ENCODE measurements at places on chromosomes 1 and 21.

DNA sequence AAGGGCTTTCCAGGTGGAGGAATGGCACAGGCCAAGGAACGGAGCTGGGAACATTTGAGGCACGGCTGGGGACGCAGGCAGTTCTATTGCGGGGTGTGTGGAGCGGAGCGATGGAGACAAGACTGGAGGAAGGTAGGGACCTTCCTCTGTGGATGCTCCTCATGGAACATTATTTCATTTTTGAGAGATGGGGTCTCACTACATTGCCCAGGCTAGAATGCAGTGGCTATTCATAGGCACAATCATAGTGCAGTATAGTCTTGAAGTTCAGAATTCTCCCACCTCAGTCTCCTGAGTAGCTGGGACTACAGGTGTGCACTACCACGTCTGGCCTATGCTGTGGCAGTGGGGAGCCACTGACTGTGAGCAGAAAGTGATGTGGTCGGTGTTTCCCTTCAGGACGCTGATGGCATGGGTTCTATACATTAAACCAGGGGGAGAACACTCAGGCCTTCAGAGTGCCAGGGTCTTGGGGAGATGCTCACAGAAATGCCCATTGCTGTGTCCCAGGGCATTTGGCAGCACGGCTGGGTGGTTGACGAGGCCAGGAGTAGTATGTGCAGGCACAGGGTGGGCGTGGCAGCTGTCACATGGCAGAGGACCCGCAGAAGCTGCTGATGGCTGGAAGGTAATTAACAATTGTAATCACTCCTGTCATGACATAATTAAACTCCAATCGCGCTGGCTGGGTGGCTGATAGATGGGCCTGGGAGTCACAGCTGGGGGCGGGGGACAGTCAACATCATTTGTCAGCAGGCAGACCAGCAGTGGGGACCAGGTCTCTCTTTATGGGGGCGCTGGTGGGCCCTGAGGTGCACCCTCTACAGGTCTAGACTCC lies 40.8 kb upstream of the ACOT11 start:
- no peak for DNase-seq

GRCh38 chr21:40671716-40672115 lies 175.2 kb downstream of the DSCAM start:
- no peak for DNase-seq

- no peak for DNase-seq
Observed at GRCh38 chr1:91502672-91503184, 2.1 kb downstream of the CDC7 start.

GRCh38 chr1:94001397-94002045 lies 92.3 kb upstream of the GCLM start:
- no peak for DNase-seq

DNA sequence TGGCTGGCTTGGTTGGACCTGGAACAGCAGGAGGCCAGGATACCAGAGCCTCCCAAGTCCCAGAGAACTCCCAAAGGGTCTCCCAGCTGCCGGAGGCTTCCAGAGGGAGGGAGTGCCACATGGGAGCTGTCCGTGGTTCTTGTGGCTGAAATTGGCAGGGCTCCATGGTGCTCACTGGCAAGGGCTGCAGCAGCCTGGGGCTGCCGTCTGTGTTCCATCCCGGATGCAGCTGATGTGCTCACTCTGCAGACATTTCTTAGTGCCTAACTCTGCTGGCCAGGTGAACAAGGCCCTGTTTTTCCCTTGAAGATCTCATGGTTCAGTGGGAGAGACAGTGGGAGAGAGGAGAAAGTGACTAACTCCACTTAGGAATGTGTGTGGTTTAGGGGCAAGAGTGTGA lies 261.1 kb downstream of the CAMTA1 start:
- no peak for DNase-seq

GRCh38 chr1:193846876-193847604 lies 660.6 kb upstream of the B3GALT2 start:
- DNase-seq, result no peak

- DNase-seq, result peak; percentile 28
Observed at GRCh38 chr1:231312432-231312788, 25.2 kb downstream of the EXOC8 start.

- no peak for DNase-seq
Observed at GRCh38 chr1:216705676-216706075, 17.6 kb downstream of the ESRRG start.

DNA sequence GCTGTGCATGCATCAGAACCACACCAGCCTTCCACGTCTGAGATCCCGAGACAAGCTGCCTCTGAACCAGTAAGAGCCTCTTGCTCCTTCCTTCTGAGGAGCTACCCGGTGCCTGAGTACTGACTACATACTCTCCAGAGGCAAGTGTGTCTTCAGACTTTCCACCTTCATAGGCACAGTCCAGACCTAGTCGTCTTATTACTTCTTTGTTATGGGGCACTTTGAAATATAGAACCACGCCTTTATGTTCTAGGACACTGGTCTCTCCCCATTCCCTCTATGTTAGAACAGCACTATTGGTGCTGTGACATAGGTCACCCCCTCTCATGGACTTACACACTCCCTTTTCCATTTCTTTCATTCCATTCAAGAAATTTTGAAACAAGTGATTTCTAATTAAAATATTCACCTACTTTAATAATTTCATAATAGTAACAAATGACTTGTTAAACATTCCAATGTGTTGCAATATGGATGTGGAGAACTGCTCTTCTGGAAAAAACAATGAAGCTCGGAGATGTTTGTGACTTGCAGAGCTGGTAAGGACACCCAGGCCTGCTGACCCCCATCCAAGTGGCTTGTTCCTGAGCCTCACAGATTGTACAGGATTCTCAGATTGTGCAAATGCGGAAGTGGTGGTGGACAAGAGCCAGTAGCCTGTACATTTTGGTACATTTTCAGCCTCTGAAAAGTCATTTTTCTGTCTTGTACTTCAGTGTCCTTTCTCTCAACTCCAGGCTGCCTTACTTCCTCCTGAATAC lies 76.1 kb upstream of the SIPA1L2 start:
- DNase-seq, result no peak

DNA sequence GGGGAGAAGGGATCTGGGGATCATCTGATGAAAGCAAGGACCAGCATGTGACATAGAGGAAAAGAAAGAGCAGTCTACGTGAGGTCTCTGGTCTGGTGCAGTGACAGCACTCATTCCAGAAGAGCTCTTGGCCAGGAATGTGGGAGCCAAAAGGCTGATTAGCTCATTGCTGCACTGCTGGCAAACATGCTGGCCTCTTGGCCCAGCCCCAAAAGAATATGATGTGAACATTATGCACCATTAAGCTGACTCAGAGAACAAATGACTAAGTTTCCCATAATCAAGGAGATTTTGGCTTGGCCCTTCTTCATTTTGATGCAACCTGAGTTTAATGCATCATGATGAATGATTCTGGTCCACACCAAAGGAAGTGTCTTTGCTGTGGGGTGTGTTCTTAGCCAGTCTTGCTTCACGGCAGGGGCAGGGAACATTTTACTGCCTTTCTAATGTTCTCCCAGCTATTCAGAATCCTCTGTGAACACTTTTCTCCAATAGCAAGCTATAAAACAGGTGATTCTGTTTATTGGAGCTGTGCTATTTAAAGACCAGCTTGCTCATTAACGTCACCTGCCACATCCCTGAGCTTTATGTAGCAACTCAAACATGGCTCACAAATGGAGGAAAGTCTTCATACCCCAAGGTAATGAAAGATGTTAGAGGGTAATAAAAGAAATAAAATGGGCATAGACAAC lies 55.1 kb downstream of the PCBP3 start:
- DNase-seq, result no peak

DNA sequence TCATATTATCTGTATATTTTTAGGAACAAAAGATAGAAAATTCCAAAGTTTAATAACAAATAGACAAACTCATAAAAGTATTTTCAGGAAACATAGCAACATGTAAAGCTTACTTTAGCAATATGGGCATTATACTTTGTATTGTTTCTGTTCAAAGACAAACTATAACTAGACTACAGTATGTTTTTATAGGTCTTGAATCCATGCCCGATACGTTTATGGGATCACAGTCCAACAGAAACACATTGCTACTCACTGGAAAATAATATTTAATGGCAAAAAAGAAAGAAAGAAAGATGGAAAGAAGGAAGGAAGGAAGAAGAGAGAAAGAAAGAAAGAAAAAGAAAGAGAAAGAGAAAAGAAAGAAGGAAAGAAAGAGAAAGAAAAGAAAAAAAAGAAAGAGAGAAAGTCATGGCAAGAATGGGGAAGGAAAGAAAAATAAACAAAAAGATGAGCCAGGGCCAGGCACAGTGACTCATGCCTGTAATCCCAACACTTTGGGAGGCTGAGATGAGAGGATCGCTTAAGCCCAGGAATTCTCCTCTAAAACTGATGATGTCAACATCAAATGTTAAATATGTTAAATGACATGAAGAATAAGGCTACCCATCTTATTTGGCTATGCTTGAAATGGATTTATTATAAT lies 32.7 kb downstream of the TM2D1 start:
- DNase-seq, result no peak
